NCI-H774 (cell line): ENCODE measurements at places on chromosomes 1 and 21.

GRCh38 chr1:31511848-31512615 is 64.3 kb upstream of the TINAGL1 start:
- peak; percentile 53 for DNase-seq

DNA sequence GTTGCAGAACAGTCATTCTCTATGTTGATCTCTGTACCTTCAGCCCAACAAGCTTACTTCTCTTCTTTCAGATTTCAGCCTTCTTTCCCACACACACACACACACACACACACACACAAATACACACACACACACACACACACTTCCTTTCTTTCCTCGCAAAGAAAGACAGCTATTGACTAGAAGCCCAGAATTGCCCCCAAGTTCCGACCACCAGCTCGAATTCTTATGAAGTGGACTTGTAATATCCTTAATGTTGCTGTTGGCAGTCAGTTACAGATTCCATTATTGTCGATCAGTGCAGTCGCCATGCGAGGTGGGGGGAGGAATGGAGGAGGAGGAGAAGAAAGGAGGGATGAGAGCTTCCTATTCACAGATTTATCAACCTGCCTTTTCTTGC is 125.5 kb downstream of the CLEC20A start:
- no peak for DNase-seq

DNA sequence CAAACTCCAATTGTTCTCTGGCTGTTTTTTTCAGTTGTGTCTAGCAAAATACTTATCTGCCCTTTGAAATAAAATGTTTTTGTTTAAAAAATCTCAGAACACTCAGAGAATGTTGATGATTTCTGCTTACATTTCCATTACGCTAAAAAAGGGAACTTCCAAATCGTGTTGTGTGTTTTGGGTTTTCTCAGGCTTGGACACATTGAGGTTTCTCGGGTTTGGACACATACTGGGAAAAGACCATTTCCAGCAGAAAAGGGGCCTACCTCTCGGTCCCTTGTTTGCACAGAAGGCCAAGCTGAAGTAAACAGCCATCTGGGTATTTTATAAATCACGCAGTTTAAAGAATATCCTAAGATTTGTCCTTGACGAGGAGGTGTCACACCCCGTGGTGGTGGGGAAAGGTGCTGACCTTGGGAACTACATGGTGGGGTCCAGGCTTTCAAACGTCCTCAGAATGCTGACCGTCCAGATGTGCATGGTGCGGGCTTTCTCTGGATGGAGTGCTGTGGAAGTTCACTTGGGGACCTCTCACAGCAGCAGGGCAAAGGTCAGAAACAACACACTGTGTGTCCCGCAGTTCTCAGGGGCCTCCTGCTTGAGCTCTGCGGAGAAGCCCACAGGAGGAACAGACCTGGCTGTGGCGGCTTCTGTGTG is 67.8 kb downstream of the SLC37A1 start:
- DNase-seq: no peak

GRCh38 chr1:80375109-80375508 is 1368.6 kb upstream of the ADGRL4 start:
- no peak for DNase-seq

DNA sequence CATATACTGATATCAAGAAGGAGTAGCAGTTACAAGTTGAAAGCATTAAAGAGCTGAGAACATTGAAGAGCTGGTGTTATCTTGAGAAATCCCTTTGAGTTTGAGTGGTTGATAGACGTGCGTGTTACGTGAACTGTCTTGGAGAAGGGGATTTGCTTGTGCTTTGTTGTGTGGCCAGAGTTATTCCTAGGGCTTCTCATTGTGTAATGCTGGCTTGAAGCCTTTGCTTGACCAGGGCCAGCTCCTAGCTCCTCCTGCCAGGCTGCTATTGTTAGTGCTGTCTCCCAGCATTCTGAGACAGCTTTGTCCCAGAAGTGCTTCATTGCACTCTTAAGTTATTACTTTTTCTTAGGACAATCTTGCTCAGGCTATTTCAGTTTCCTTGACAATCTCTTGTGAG is 116.2 kb upstream of the KCNK2 start:
- no peak for DNase-seq
